RCC 7860 (cell line): ENCODE measurements at places on chromosomes 6 and 20.
A peak's percentile ranks its signal among the peaks of the same experiment; 100 is the strongest.

DNA sequence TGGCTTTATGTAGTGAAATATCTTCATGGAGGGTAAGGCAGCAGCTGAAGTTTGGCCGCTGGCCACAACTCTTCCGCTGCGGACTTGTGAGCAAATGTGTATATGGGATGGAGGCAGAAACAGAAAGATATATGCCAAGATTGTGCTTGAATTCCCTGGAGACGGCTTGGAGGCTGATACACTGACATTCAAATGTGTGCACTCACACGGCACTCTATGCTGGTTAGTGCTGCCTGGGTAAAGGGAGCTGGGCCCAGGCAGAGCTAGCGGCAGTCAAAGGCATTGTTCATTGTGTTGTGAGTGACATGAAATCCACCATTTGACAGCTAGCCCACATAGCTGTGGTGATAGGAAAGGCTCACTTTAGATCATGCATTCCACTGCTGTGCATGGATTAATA, 202.7 kb downstream of the CLIC5 start:
- DNase-seq, result no peak

- DNase-seq, result no peak
These were observed 7.0 kb upstream of the NINL start for GRCh38 chr20:25592135-25592852.

- no peak for DNase-seq
These were observed 34.8 kb upstream of the FILIP1 start for GRCh38 chr6:75528423-75528822.

DNA sequence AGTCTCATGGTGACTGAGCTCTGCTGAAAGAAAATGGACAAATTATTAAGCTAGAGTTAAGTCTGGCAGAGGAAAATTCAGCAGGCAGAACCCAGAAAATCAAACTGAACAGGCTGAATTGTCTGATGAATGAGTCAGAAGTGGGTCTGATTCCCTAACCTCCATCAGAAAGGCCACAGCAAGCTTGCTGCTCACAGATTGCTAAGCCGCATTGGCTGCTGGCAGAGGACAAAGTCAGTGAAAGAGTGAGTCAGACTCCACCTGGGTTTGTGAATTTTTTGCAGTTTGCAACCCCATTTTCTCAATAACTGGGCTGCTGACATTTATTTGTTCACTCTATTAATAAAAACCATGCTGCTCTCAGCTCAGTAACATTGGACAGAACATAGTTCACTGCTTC, 191.3 kb downstream of the EPM2A start:
- DNase-seq, result peak; percentile 18

DNA sequence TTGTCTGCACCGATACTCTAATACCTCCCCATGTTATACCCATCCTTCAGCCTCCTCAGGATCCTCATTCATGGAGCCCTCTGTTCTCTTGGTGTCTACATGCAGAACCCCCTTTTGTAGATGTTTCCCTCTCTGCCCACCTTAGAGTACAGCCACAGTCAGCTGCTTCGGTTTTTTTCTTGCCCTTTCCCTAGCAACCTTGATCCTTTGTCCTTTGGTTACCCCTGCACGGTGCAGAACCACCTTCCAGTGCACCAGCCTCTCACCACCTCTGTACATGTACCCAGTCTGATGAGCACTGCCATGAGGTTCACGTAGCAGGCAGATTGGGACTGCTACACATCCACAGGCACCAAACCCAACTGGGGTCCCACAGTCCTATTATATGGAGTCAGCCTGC, 7.3 kb downstream of the VPS16 start:
- no peak for DNase-seq

DNA sequence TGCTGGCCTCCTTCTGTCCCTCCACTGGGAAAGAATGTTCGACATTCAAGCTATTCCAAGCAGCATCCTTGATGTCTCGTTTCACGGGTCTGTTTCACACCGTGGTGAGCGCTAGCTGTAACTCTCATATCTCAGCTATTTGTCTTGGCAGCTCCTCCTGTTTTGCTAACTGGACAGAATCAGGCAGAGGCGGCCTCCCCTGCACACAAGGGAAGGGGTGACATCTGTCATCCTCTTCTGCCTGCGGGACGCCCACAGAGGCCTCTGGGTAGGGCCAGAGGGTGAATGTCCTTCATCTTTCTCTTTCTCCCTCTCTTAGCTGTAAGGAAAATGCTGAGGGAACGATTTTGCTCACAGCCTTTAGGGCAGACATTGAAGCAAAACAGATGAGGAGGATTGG, 232.8 kb upstream of the GMDS start:
- DNase-seq, result no peak

DNA sequence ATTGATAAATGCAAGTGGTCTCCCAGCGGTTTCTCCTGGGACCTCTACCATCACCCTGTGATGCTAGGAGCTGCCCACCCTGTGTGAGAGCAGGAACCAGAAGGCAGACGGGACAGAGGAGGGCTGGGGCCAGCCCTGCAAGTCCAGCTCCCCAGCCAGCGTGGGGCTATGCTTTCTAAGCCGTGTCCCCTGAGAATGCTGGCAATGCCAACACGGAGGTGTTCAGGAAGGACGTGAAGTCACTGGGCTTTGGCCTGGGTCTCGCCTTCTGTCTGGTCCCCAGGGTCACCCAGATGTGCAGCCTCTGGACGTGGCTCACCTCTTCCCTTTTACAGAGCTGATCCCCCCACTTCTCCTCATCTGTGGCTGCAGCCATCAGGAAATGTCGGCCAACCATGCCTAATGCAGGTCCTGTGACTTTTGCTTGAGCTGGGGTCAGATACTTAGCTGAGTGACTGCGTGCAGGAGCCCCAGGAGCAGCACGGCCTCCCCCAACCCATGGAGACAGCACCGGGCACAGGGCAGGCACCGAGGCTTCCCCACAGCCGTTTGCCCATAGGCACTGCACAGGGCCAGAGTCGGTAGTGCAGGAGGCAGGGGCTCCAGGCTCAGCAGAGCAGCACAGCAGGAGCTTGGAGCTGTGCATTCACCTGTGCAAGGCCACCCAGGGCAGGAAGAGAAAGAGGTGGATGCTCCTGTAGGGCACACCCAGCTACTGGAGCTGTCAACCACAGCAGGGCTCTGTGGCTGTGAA, 66.2 kb downstream of the GNAS-AS1 start:
- DNase-seq, result no peak

DNA sequence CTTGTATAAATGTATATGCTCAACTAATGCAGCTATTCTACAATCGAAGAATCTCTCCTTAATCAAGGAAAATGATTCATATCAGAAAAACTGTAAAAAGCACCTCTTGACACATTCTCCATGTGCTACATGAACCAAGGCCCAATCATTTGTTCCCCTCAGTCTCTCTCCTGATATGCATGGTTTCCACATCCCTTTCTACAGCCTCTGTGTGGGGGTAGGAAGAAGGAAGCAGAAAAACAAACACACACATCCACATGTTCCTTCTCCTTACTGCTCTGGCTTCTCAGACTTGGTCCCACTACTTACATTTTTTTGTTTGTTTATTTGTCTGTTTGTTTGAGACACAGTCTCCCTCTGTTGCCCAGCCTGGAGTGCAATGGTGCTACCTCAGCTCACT, 510.5 kb downstream of the PRKN start:
- no peak for DNase-seq

DNA sequence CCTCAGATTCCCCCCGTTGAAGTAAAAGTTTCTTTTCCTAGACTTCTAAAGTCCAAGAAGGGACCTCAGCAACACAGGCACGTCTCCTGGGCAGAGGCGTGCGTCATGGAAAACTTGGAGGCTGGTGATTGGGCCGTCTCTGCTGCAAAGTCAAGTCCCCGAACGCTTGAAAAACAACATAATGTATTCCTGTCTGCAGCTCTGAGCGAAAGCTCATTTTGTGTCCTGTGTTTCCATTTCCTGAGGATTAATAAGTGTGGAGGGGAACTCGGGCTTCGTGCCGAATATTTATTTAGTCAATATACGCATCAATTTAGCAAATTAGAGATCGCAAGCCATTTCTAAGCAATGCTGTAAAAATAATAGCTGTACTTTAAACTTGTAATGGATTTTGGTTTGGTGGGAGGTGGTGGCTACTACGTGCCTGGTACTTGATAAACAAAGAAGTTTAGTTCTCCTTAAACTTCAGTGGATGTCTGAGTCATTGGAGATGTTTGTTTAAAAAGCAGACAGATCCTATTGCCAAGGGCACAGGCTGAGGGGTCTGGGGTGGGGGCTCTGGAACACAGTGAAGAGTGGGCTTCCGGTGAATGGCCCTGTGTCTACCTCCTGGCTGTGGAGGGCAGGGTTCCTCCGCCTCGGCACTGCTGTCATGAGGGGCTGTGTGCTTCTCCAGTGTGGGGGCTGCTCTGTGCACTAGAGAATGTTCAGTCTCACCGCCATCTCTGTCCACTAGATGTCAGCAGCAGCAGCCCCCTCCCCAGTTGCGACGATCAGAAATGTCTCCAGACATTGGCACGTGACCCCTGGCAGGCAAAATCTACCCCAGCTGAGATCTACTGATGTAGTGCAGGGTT, 21.8 kb downstream of the PCK1 start:
- DNase-seq, result no peak

DNA sequence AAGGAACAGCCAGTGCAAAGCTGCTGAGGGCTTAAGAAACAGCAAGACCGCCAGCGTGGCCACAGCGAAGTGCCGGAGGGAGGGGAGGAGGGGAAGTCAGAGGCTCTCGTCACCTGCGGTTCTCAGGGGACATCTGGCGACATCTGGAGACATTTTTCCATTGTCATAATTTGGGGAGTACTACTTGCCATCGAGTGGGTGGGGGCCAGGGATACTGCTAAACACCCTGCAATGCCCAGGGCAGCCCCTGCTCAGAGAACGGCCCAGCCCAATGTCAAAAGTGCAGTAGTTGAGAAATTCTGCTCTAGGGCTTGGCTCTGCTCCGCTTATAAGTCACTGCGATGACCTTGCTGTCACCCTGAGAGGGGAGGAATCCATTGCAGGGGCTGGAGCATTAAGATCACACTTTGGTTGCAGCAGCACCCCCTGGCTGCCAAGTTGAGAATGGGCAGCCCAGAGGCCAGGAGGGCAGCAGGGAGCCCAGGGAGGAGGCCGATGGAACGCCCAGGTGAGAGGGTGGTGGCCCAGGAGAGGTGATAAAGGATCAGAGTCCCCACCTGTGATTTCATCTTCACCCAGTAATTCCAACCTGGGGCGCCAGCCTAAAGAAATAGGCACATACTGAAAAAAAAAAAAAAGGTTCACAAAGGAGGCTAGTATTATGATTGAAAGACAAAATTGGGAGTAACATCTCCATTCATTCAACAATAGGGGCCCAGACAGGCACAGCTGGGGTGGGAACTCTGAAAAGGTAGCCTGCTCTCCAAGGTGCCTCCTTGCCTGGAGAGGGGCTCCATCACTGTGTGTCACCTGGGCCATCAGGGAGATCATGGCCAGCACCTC, 218.2 kb downstream of the BMP7 start:
- peak; percentile 49 for DNase-seq
